ENCODE measurements at places on chromosomes 7 and 10.

GRCh38 chr7:28362182-28362581, 50.1 kb upstream of the CREB5 start:
- DNase-seq, result no peak

DNA sequence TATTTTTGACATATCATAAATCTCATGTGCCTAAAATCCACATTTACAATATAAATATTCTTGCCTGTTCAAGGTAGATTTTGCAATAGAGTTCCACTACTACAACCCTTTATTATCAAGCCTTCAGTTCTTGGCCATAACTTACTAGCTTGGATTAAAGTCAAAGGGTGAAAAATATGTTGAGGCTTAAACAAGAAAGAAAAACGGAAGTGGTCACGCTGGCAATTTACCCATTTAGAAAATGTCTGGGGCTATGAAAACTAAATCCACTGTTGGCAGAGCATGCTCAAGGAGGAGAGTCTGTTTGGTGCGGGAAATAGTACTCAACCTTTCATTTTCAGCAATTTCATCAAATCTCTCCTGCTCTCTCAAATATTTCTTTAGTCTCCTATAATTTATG, 209.8 kb upstream of the RHOBTB1 start:
- DNase-seq, result no peak

DNA sequence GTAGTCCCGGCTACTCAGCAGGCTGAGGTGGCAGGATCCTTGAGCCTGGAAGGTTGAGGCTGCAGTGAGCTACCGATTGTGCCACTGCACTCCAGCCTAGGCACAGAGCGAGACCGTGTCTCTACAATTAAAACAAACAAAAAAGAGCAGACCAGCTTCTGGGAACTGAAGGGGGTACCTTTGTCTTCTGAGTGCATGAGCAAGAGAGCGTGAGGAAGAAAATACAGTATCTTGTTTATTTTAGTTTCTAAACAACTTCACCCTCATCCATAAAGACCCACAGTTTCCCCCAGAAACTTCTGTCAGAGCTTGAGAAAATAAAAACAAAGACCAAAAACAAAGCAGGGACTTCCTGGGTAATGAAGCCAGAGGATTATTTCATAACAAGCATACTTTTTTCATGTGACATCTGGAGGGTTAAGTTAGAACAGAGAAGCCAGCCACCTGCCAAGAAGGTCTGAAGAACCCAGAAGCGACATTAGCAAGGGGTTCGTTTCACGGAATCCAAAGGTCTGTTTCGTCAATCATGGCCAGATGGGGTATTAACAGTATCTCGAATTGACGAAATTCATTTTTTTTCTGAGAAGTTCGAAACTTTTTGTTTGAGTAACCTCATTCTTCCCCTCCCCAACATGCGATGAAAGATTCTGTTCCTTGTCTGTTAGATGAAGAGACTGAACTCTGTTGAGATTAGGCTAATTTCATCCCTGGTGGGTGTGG, 10.2 kb upstream of the IL2RA start:
- DNase-seq, result peak; percentile 62

DNA sequence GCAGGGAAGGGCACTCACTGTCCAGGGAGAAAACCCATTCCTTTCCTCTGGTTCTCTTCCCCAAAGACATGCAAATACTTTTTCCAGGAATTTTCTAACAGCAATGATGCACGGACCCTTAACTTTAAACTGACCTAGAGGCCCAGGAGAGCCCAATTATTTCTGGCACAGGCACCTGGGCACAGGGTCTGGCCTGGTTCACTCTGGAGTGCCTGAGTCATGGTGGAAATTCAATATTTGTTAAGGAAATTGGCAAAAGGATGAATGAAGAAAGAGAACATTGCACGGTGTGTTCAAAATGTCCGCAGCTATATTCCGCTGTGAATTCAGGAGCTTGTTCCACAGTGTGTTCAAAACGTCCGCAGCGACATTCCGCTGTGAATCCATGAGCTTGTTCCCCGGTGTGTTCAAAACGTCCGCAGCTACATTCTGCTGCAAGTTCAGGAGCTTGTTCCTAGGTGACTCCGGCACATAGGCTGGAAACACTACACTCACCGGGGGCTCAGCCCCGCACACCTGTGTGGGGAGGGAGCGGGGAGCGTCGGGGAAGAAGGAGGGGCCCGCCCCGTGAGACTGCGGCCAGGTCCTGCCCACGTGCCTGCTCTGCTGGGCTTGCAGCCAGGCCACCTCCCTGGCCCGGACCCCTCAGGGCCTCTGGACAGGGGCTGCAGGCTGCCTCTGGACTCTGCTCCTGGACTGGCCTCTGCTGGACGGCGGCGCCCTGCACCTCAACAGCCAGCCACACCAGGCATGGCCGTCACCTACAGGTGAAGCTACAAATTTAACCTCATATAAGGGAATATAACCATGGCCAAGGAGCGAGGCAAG, 72.0 kb upstream of the FAM20C start:
- DNase-seq, result no peak

All from T-helper 2 cell treated with Interferon-gamma antibody and Interleukin-4, amounts not matched to agents 5 μg/mL and 100 μg/mL, for 36 hours (primary cell).